Sigmoid colon (tissue), 7 donors: ENCODE measurements at places on chromosomes 3 and 15. TPM values are rescaled to one million over a fixed set of nuclear protein-coding genes. Genes with fewer than 3 reads are reported as not detected.
A peak's percentile ranks its signal among the peaks of the same experiment; 100 is the strongest.

CAND2 gene
- 14.8 TPM for total RNA-seq

RTP1 gene
- total RNA-seq, result not detected

CCDC39 gene
- total RNA-seq, result not detected

GOLGA8T gene
- total RNA-seq, result 0.49 TPM

GRCh38 chr15:78726870-78727551, 84.3 kb downstream of the ADAMTS7 start:
- DNase-seq, result no peak

- peak; percentile 77 for DNase-seq
Measured at GRCh38 chr3:141115789-141116541, 64.8 kb downstream of the SPSB4 start.

- no peak for DNase-seq
Measured at GRCh38 chr3:119120480-119120879, 25.5 kb upstream of the TEX55 start.

DNA sequence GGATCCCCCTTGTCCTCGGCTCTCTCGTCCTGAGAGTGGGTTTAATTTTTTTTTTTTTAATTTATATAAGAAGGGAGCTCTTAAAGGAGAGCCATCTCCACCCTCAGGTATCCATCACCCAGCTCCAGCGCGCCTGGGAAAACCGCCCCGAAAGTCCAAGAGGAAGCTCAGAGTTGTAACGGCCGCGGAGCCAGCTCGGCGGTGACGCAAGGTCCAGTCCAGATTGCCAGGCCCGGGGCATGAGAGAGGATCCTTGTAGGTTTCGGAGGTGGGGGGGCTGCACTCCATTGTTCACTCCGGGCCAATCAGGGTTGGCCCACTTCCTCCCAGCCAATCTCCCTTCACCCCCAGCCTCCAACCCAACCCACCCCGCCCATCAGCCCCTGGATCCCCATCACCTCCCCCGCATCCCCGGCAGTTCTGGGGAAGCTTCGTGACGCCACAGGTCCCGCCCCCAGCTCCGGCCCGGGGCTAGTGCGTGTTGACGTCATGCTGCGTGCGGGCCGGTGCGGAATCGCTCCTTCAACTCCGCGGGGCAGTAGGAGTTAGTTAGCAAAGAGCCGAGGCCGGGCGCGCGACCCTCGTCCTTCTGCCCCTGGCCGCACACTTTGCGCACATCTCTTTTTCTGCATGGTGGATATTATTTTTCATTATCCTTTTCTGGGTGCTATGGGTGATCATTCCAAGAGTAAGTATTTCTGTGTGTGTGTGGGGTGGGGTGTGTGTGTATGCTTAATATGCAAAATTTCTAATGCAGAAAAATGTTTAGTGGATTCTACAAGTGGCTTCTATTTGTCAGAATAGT, at the start of gene ISL2:
ISL2 (plus strand) TSS at position 520 of the 805 bp plus-strand sequence; CDS start at position 631, 111 bp downstream.
- peak; percentile 97 for DNase-seq

DNA sequence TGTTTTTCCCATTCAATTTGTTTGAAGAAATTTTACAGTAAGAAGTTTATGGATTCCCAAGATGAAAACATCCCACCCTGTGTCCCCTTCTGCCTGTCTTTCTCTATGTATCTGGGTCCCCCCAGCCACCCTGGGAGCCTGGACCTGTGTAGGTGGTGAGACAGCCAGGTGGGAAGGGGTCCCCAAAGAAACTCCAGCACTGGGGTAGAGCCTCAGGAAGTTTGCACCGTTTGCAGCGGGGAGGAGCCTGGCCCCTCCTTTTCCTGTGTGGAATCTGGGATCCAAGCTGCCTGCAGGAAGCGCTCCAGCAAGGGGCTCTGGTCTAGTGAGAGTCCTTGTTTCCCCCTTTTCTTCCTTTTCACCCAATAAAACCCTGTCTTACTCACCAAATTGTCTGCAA, 49.4 kb upstream of the ITGA11 start:
- DNase-seq, result no peak
